ENCODE measurements at places on chromosomes 11 and 22. TPM values are rescaled to one million over a fixed set of nuclear protein-coding genes. Genes with fewer than 3 reads are reported as not detected.

The RFPL1 gene
- not detected for total RNA-seq

The POU2AF1 gene
- not detected for total RNA-seq

The GRM5 gene
- total RNA-seq, result not detected

The MPST gene
- total RNA-seq, result 111 TPM

The IGSF9B gene
- not detected for total RNA-seq

The TMEM109 gene
- 77.4 TPM for total RNA-seq

The SEZ6L gene
- total RNA-seq, result not detected
